Coronary artery (tissue), 2 donors: ENCODE measurements at places on chromosomes 7 and 10.

GRCh38 chr10:35533565-35533964 lies 71.6 kb upstream of the GJD4 start:
- no peak for DNase-seq

DNA sequence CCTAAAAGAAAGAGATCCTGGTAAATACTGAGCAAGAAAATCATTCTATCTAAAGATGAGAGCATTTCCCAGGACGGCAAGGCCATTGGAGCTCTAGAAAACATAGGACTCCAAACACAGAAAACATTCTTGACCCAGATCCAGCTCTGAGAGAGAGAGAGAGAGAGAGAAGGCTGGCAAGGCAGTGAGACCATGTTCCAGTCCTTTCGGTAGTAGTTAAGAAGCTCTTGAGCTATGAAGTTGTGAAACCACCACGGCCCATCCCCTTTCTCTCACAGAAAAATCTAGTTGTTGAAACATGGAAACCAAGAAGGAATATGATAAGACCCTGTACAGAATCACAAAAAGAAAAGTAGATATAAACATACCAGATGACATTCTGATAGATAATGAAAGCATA lies 212.4 kb upstream of the NPSR1 start:
- no peak for DNase-seq

DNA sequence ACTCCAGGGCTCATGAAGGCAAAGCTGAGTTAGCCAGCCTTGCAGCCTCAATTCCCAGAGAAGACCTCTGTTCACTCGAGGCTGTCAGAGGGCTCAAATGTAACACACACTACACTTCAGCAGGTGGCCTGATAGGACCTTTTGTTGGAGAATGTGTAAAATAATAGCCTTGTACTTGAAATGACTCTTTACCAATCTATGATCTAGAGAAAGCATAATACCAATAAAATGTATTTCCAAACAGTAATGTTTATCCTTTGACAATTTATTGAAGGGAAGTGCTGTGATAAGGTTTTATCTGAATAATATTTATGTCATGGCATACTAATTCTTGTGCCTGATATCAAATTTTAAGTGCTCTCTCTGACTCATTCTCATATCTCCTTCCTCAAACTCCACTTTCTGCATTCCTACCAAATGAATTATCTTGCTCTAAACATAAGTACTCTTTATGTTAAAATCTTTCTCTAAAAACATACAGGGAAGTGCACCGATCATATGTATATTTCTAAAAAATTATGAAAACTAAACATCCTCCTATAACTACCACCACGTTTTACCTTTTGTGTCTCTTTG lies 20.9 kb downstream of the CYP3A7 start:
- DNase-seq, result no peak

- DNase-seq, result no peak
Measured at GRCh38 chr7:69002416-69002815, 595.9 kb upstream of the AUTS2 start.

GRCh38 chr7:11726001-11726793 lies 105.8 kb downstream of the THSD7A start:
- no peak for DNase-seq

DNA sequence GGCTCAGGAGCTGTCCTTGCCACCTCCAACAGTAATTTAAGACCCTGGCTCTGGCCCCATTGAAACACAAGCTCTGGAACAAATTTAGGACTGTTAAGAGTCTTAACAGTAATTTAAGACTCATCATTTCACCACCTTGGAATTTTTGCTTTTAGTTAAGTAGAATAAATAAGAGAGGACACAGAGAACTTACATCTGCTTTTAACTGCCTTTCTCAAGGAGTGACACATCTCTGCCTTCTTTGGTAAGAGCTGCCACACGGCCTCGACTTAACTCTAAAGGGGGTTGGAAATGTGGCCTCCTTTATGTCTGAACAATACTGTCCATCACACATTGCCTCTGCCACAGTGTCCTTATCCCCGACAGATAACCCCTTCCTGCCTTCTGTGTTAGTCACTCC lies 77.9 kb downstream of the HERPUD2 start:
- DNase-seq, result no peak

DNA sequence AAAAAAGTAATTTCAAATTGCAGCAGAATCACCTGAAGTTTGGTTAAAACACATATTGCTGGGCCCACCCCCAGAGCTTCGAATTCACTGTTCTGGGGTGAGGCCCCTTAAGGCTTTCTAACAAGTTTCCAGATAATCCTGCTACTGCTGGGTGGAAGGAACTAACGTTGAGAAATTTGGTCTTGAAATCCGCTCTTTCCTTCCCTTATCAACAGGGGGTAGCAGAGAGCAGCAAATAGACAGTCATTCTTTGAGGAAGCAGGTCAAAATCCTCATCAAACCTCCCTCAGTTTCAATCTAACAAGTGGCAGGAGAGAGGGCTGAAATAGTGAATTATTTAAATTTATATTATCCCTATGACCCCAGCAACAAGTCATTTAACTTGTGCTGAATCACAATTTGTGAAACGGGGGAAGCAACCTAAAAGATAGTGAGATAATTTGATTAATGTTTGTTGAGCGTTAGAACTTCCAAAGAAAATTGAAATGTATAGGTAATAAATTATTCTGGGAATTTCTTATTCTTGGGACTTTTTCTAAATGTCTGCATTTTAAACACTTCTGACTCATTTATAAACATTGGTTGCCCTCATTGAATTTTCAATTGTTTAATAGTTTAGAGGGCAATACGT lies 21.7 kb upstream of the MALSU1 start:
- no peak for DNase-seq

GRCh38 chr10:22712956-22713852 lies 1.2 kb downstream of the PIP4K2A start:
- no peak for DNase-seq

GRCh38 chr10:123409426-123409825 lies 255.2 kb downstream of the BUB3 start:
- no peak for DNase-seq

DNA sequence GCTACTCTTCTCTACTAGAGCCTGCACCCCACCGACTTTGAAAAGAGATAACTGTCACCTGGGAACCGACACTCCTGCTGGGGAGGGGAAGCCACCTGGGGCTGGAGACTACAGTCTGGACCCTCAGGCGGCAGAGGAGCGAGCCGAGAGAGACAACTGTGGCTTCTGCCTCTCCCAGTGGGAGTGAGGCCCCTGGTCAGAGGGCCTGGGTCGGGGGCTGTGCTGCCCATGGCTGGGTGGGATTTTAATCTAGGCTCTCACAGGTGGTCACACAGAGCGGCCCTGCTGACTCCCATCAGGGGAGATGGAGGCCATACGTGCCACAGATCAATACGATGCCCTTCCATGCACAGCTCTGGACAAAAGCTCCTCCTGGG lies 372.1 kb downstream of the DNAJB6 start:
- DNase-seq, result peak; percentile 49

GRCh38 chr7:7327423-7327822 lies 145.1 kb downstream of the C1GALT1 start:
- DNase-seq, result no peak

DNA sequence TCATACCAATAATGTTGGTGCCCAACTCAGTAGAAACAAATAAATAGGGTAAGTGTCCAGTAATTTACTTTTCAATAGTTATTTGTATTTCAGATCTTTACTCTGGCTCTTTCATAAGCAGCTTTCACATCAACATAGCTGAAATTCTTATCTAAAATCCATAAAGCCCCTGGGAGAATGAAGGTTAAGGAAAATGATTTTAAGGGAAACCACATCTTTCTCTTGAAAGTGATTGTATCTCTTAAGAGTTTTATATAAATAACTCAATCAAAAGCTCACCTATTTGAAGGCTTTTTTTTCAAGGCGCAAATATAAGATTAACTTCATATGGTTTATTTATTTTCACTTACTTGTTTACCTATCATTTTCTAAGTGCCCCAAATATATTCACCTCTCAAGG lies 324.4 kb downstream of the HGF start:
- no peak for DNase-seq

- no peak for DNase-seq
Measured at GRCh38 chr10:126841341-126841895, 63.8 kb upstream of the DOCK1 start.

- no peak for DNase-seq
Measured at GRCh38 chr10:60353519-60354258, 36.0 kb downstream of the ANK3 start.

DNA sequence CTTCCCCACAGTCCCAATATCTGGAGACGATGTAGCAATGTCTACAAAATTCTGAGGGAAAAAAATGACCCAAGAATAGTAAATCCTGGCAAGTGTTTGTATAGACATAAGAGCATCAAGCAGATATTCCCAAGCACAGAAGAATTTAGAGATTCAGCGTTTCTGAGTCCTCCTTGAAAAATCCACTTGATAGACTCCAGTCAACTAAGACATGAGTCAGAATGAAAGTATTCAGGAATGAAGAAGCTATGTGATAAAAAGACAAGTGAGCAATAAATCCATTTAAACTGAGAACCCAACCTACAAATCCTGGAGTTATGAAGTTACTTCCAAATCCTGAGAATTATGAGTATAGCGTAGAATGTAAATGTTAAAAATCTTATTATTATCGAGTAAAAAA lies 86.1 kb upstream of the NPY start:
- no peak for DNase-seq

DNA sequence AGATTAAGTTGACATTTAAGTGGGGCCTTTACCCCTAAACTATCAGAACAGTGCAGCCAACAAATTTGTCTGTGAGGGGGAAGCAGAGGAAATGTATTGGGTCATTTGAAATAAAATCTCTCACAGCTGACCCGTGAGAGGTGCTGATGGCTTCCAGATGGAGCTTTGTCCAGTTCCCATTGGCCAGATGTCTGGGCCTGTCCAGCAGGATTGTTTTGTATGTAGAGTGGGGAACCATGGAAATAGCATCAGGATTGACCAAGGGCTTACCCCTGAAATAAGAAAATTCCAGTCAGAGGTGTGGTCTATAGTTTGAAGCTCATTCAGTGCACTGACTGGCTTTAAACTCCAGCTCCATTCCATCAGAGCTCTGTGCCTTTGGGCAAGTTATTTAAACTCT lies 50.6 kb downstream of the INHBA start:
- no peak for DNase-seq
